Progenitor cell of endocrine pancreas (in vitro differentiated cells): ENCODE measurements at places on chromosomes 2 and 18. TPM values are rescaled to one million over a fixed set of nuclear protein-coding genes. Genes with fewer than 3 reads are reported as not detected.

DNA sequence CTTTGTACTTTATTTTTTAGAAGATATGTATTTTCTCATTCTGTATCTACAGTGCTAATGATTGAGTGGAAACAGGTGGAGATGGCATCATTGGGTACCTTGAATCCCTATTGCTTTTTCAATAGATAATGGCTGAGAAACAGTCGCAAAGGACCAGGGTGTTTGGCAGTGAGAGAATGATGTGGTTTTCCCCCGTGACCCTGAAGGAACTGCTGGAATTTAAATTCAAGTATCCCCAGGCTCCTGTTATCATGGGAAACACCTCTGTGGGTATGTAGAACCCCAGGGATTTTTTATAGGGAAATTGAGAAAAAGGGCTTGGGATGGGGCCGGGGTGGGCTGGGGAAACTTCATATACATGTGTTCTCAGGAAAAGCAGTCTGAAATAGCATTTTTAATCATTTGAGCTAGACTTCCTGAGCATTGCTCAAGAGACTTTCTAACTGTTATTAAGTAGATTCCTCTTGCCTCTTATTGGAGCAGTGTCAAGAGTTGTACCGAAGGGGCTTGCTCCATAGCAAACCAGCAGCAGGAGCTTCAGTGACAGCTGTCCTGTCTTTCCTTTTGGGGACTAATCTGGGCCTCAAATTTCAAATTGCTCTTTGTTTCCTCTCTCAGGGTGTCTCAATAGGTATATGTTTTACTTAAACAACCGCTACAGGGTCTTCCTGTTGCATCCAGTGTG is 18.9 kb downstream of the AOX1 start:
- DNase-seq = no peak

GRCh38 chr2:154963511-154963910 is 265.0 kb downstream of the KCNJ3 start:
- no peak for DNase-seq

GRCh38 chr2:191935247-191935646 is 88.4 kb upstream of the CAVIN2 start:
- no peak for DNase-seq

- DNase-seq = no peak
Observed at GRCh38 chr2:237919593-237919992, 47.2 kb upstream of the UBE2F start.

DNA sequence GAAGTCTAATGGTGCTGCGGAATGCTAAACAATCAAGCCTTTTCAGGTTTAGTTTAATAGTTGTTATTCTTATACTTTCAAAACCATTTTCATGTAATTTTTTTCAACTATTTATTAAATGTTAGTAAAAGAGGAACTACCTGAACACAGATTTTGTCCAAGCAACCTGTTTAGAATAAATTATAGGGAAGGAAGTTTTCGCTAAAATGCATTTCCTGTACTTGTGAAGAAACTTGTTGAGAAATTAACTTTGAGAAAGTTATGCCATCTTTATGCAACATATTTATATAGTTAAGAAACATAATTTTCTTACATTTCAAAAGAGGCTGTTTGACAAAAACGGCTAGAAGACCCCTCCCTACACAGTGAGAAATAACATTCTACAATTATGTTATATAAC is 16.6 kb downstream of the MAP4K4 start:
- no peak for DNase-seq

- DNase-seq = no peak
Observed at GRCh38 chr2:224062481-224063297, 23.6 kb upstream of the SERPINE2 start.

DNA sequence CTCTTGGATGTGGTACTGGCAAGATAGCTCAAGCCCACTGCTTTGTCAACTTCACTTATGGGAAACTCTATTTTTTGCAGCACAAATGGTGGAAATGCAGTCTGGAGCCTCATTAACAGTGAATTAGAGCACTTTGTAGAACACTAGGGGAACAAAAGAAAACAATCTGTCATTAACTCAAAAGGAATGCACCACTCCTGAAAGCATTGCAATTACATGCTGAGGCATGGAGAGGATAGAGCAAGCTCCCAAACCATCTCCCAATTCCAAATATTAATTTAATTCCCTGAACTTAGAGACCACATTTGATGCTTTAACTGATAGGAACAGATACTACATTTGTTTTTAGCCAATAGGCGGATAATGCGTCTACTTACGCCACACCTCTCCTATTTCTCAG is 32.8 kb upstream of the TANC1 start:
- no peak for DNase-seq

GRCh38 chr2:58938988-58939387 is 697.9 kb upstream of the FANCL start:
- no peak for DNase-seq

DNA sequence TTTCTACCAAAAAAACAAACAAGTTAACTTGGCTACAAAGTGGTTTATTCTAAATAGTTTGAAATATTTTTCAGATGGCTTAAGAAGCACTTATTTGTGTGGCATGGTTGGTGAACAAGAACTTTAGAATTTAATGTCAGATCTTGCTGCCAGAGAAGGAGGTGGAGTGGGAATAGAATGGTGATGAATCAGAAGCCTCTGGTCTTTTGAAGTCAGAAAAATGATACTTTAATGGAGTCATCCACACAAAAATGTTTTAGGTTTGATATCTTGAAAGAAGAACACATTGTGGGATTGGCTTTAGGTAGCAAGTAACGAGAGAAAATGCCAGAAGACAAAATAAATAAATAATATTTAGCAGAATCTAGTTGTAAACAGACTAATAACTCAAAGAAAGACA is 243.1 kb upstream of the FANCL start:
- DNase-seq = no peak

DNA sequence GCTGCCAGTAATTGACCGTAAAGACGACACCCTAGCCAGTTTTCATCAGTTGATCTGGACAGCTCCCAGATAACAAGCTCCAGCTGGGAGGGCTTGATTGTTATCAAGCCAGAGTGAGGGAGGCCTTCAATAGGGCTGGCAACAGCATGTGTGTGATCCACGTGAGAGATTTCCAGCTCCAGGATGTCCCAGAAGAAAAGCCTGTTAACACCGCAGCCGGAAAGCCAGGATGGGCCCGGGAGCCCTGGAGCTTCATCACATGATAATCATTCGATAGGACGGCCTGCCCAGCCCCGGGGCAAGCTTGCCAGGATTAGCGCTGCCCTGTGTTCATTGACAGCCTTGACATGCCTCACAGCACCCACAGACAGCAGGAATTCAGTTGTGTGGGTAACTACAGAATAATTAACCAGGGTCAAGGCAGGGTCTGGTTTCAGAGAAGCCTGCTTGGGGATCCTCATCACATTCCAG is 182.5 kb downstream of the C1D start:
- DNase-seq = no peak

CFC1B gene
- not detected in 2 replicates for total RNA-seq

LHCGR gene
- not detected in 2 replicates for total RNA-seq

PLCD4 gene
- total RNA-seq = 0.38 and 0.62 TPM in 2 replicates

CAPG gene
- total RNA-seq = 56.1 and 56.5 TPM in 2 replicates
